ENCODE measurements at places on chromosomes 3 and 15.

- DNase-seq: no peak
These were observed 41.1 kb upstream of the UBE2E2 start for GRCh38 chr3:23161896-23162570.

GRCh38 chr3:195212749-195213375 is 58.1 kb downstream of the XXYLT1 start:
- no peak for DNase-seq

GRCh38 chr15:91411586-91411985 is 311.5 kb downstream of the SV2B start:
- no peak for DNase-seq

DNA sequence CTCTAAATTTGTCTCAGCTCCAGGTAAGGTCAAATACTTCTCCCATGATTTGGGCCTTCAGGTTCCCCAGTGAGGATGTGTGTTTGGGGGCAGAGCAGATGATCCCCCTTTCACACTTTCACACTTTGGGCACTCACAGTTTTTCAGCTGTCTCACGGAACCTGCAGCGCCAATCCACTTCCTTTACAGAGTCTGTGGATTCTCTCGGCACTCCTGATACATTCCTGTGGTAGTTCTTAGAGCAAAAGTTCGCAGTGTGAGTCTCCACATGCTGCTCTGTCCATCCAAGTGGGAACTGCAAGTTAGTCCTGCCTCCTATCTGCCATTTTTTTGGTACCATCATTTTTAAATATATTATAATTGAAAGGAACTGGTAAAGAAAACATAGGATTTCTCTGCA is 20.2 kb upstream of the CPOX start:
- no peak for DNase-seq

- no peak for DNase-seq
These were observed 14.5 kb upstream of the GLCE start for GRCh38 chr15:69145694-69146492.

DNA sequence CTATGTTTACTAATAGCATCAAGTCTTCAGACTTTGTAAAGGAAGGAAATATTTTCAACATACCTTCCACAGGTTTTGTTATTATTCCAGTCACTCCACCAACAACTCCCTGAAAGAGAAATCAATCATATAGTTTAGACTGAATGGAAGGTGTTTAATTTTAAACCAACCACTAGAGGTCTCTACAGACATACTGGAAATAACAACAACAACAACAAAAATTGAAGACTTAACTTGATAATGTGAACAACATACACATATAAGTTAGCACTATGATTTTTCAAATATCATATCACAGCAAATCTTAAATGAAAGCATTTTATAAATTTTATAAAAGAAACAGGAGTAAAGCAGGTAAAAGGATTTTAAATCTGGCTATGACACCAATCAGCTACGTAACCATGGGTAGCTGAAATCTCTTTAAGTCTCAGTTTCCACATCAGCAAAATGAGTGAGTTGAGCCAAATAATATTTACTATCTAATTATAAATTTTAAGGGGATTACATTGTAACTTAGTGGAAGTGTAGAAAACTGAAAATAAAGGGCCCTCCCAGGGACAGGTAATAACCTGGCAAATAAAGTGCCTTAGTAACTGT is 188.2 kb downstream of the VPS13C start:
- no peak for DNase-seq

DNA sequence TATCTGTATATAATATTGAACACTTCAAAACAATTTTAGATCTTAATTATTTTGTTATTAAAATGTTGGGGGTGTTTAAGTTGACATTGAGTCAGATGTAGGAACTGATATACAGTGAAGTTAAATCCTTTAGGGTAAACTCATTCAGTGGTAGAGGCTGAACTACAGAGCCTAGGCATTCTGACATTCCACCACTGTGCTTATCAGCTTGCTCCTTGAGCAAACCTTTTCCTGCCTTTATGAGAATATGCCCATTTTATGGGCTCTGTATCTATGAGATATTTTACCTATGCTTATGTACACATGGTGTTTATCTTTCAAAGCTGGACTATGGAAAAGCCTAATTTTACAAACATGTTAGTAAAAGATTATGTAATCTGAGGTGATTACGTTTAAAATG is 407.5 kb downstream of the ZBTB20 start:
- no peak for DNase-seq

GRCh38 chr3:82641701-82642100 is 880.3 kb upstream of the GBE1 start:
- no peak for DNase-seq

DNA sequence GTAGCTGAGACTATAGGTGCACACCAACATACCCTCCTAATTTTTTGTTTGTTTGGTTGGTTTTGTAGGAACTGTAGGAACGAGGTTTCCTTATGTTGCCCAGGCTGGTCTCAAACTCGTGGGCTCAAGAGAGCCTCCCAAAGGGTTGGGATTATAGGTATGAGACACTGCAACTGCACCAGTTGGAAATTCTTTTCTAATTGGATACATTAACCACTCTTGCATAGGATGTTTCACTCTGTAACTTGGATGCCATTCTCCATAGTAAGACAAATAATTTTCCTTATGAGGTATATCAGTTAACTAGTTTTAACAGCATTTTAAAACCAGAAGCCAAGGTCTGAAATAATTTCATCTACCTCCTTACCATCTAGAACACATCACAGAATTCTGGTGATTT is 6.7 kb upstream of the ALCAM start:
- DNase-seq: no peak

DNA sequence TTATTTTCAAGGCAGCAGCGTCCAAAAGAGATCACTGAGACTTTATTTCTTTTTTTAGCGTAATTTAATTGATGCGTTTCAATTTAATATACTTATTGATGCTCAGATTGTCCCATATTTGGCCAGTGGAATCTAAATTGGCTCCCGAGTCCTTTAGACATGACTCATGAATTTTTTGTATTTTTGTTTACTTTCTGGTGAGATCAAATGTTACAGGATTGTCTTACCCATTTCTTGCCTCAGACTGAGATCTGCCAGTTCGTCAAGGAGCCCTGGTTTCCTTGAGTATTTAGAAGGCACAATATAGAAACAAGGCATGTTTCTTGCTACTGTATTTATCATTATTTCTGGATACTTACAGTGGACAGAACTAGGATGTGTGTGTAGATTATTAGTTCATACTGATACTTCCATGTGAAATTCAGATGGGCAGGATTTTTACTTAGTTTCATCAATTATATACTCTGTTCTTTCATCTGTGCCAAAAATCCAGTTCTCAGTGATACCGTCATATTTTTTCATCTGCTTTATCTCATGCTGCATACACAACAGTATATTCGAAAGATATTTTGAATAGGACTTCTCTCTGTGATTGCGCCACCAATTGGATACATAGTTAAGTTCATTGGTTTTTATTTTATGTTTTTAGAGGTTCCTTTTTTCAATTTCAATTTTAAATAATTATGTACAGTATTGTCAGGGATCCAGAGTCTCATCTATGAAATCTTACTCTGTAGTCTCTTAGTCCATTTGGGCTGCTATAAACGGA is 436.9 kb upstream of the C2CD4B start:
- DNase-seq: no peak

DNA sequence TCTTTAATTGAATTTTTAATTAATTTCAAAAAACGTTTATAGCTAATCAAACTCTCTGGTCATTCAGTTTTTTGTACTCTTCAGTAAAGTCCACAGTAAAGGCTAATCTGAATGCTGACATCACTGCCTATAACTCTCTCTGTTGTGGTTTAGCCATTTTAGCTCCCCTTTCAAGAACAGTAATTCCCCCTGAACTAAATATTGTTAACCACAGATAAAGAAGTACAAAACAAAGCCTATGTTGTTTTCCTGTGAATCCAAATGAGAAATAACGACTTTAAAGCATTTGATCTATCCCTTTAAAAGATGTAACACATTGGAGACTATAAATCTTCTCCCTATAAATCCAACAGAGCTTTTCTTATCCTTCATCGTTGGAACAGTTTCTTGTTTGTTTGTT is 94.2 kb downstream of the ZBTB20 start:
- DNase-seq: no peak

GRCh38 chr3:129505341-129505740 is 23.1 kb upstream of the RHO start:
- no peak for DNase-seq

- DNase-seq: no peak
These were observed 102.9 kb downstream of the ARNT2 start for GRCh38 chr15:80507131-80507530.

DNA sequence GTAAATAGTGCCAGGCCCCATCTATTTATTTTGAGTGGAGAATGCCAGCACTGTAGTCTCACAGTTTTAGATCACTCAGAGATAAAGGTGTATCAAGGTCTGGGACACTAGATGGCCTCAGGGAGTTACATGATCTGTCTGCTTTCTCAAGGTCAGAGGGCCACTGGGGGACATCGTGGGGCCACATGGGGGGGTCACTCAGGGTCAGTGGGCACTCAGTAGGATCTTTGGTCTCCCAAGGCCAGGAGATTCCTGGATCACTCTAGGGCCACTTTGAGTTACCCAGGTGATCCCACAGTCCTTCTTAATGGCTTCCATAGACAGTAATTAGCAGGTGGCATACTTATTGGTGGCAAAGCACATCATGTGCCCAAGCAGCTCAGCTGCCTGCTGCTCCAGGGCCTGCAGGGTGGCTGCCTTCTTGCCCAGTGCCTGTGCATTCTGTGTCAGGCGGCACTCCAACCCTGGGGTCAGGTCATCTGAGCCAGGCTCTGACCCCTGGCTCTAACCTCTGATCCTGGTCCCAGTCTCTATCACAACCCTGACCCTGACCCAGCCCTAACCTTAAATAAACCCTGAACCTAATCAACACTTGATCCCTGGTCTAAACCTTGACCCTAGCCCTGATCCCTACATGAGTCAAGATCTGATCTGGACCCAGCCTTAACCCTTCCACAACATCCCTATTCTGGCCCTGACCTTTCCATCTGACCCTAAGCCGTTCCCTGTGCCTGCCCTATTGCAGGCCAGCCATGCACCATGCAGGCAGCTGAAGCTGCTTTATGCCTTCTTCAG is 1.8 kb upstream of the LAMB2 start:
- DNase-seq: no peak

DNA sequence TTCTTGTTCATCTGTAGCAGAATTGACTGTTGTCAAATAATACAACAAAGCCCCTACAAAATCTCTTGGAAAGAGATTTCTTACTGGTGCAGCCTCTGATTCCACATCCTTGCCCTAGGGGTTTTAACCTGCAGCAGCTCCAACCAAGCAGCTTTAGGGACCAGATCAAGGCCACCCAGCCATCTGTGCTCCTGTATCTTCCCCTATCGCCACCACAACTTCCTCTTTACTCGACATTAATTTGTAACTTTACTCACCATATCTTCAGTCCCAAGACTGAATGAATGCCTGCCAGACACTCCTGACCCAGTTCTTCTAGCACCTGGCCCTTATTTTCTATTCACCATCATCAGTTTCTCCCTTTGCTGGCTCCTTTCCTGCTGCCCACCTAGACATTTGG is 156.6 kb upstream of the IL12A start:
- DNase-seq: no peak

- DNase-seq: no peak
These were observed 1.4 kb upstream of the SLC51A start for GRCh38 chr3:196214783-196215441.

DNA sequence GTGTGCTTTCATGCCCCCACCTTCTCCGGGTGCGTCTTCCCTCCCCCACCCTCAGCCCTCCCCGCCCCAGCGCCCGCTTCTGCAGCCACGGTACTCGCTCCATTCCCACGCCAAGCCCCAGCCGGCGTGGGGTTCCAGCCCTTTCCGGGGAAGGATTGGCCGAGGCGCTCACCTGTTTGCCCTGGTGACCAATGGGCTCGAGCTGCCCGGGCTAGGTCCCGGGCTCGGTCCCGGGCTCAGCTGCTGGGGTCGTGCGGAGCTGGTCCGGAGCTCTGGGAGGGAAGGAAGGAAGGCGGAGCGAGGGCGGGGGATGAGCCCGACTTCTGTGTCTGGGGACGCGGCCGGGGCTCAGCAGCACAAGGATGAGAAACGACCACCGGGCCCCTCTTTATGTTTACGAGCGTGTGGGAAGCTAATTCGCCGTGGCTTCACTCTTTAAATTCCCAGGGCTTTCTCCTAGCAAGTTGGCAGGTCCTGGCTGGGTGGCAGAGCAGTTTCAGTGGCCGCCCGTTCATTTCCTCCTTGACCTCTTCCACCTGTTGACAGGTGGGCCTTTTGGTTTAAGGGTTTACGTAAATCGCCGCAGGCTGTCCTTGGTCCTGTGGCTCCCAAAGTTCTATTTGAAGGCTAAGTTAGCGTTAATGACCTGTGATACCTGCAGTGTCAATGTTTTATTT is at the start of gene IGSF10:
TSS of gene IGSF10 (minus strand) at position 288 of the 677 bp plus-strand sequence. CDS start 2,352 bp downstream, outside the sequence.
- DNase-seq: no peak

- DNase-seq: no peak
These were observed 80.1 kb downstream of the CD200 start for GRCh38 chr3:112413074-112413473.

DNA sequence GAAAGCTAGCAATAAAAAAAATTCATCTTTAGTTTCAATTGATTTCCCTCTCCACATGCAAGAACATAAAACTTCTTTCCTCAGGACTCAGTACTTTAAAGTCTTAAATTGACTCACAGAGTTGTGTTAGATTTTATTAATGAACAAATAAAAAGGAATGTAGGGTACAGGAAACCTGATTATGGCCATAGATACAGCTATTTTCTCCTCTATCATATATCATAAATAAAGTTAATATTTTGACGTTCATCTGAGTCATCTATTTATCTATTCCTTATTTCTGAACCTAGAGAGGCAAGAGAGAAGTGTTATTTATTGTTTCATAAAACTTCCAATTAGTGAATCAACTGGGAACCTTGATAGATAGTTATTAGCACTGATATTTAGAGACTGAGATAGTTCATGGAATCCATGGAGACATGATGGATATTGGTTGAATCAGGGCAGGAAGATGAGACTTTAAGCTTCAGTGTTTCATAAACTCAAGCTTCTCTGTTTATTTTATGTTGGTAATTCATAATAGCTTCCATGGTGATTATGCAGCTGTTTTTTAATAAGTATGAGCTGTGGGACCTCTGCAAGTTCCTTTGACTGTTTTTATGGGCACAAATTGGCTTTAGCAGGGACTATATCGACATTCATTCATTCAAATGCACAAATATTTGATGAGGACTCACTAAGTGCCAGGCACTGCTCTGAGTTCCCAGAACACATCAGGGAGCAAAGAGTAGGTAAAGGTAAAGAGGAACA is 143.5 kb upstream of the TGFBR2 start:
- no peak for DNase-seq

DNA sequence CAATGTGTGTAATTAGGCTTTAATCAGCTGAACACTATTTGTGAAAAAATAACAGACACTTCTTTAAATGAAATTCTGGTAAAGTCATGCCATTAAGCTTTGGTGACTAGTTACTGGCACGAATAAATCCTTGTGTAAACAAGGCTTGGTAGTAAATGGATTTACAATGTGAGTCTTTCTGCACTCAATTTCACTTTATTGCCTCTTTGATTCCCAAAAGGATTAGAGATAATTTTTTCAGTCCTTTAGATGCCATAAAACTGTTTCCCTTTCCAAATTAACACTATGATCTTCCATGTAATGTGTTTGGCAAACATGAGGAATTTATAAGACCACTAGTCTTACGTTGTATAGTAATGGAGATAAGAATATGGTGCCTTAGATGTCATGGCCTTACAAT is 339.5 kb upstream of the DNAJC19 start:
- DNase-seq: no peak

- DNase-seq: no peak
These were observed 170.9 kb downstream of the ANXA2 start for GRCh38 chr15:60226924-60227323.

- DNase-seq: no peak
These were observed 42.2 kb downstream of the ZNF609 start for GRCh38 chr15:64502551-64502950.

Measured in amniotic stem cell (primary cell).